ENCODE measurements at places on chromosomes 3 and 15.

- no peak for DNase-seq
Measured at GRCh38 chr3:44055951-44056350, 185.7 kb upstream of the TOPAZ1 start.

DNA sequence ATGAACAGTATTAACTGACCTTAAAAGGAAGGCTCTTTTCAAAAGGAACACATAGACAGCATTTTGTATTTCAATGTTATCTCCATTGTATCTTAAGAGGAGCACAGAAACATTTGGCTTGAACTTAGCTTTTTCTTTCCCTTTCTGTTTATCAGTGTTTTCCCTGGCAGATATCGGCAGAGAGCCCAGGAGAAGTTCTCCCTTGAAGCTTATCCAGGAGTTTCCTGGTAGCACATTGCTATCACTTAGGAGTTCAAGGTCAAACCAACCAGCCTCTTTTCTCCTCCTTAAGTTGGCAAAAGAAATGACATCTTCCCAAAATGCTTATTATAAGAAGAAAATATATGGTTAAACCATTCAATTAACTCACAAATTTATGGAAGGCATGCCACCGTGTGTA, 344.6 kb upstream of the UBE2E2 start:
- no peak for DNase-seq

DNA sequence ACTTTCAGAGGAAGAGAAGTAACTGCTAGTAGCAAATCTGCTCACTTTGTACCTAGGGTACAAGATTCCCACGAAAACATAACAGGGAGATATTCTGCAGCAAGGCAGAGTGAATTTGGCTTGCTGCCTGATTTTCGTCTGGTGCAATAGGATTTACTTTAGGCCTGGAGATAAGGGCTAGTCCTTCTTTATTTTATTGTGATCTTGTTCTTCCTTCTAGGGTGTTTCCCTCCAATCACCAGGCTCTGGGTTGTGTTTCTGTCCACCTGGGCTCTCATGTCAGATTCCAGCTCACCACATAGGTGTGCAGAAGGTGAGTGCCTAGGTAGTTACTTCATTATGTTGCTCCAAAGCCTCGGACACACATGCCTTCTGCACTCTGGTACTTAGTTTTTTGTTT, 211.8 kb upstream of the RGMA start:
- no peak for DNase-seq

- no peak for DNase-seq
Measured at GRCh38 chr3:72797773-72798543, 50.3 kb downstream of the SHQ1 start.

- DNase-seq = no peak
Measured at GRCh38 chr3:43499256-43499655, 122.6 kb downstream of the ANO10 start.

- no peak for DNase-seq
Measured at GRCh38 chr3:79125313-79125984, 642.3 kb downstream of the ROBO1 start.

- no peak for DNase-seq
Measured at GRCh38 chr15:100995471-100996430, 76.6 kb downstream of the LRRK1 start.

GRCh38 chr3:71372241-71372768, 211.2 kb downstream of the FOXP1 start:
- DNase-seq = no peak

DNA sequence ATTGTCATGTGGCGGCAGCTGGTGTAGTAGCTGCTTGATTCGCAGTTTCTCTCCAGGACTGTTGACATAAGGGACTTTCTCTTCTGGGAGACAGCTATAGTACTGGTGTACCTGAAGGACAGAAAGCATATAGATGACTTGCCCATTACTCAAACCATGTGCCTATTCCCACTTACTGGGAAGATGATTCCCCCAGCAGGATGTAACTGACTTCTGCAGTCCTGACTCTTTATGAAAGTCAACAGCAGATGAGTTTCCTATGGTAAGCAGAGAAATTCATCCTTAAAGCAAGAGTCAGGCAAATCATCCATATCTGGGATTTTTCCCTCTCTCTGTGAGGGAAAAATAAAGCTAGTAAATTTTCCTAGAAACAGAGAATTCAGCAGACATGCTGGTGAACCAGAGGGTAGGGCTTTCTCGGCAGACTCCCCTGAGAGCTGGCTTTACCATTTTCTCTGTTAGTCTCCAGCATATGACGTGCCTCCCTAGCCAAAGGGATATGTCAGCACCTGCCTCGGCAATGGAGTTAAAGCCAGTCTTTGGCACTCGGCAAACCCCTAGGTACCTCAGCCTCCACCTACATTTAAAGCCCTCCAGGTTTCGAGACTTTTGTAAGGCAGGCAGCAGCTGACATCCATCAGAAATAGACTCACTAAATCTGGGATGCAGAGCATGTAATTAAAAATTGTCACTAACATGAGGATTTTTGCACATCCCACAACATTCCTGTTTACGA, 62.1 kb downstream of the PRICKLE2 start:
- DNase-seq = no peak

DNA sequence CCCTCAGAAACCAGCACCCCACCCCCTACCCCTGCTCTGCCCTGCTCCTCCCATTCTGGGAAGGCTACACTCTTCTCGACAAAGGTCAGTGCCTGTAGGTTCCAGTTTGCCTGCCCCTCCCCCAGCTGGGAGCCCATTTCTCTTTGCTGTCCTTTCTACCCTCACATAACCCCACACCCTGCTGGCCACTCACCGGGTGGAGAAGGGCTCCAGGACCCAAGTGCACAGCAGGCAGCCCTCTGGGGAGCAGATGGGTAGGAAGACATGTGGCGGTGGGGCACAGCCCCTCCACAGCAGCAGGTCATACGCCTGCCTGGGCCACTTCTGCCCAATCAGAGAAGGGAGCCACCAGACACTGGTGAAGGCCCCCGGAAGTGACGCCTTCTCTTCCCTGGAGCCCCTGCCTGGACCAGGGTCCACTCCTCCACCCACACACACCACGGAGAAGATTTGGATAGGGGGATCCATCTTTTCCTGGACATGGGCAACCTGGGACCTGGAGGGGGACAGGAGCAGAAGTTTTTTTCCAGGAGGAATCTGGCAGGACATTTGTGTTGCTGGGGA, at the start of gene THPO:
Gene THPO (minus strand): TSS at position 326 of the 564 bp plus-strand sequence. CDS start 1,948 bp downstream, outside the sequence.
- no peak for DNase-seq

DNA sequence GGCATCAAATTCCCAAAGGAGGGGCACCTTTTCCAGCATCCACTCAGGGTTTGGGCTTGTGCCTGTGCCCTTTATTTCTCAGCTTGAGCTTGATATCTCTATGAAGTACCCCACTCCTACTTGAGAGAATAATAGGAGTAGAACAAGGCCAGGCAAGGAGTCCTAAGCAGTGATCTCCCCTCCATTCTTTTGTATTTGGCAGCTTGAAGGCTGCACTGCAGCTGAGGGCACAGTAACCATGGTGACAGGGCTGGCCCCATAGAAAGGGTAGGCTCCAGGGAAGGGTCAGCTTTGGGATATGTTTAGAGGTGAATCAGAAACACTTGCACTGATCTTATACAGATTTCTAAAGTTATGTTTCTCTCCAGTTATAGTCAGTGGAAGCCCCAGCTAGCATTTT, 145.4 kb upstream of the SLC24A5 start:
- no peak for DNase-seq

DNA sequence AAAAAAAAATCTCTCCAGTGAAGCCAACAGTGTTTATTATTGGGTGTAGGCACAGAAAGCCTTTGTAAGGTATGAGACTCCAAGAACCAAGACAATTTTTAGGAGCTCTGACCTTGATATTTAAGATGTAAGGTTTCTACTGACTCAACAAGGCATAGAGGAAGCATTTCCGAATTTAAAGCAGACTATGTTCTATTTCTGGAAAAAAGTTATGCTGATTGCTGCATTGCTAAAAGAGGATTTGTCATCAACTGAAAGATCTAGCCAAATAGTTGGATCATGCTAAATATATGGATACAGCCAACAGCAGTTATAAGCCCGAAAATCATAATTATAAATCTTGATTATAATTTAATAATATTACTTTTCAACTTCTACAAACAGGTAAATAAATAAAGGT, 53.3 kb upstream of the MELTF start:
- DNase-seq = no peak

GRCh38 chr15:90097475-90097874, 4.8 kb downstream of the IDH2 start:
- peak; percentile 51 for DNase-seq

- no peak for DNase-seq
Measured at GRCh38 chr3:15728766-15729165, 69.0 kb downstream of the ANKRD28 start.

DNA sequence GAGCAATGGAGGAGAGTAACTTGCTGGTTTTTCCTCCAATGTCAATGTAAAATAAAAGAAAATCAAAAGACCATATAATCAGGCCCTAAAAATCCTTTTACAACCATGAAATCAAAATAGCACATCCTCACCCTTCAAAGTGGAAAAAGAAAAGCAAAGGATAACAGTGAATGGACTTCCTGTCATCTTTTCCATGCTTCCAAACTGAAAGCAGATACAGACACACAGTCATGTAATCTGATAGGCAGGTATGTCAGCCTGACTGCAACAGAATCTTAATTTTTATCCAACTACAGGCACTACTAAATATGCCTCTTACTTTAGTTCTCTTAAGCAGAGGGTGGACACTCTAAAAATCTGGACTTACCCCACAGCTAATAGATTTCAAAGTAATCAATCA, 27.8 kb upstream of the IGDCC4 start:
- DNase-seq = no peak

DNA sequence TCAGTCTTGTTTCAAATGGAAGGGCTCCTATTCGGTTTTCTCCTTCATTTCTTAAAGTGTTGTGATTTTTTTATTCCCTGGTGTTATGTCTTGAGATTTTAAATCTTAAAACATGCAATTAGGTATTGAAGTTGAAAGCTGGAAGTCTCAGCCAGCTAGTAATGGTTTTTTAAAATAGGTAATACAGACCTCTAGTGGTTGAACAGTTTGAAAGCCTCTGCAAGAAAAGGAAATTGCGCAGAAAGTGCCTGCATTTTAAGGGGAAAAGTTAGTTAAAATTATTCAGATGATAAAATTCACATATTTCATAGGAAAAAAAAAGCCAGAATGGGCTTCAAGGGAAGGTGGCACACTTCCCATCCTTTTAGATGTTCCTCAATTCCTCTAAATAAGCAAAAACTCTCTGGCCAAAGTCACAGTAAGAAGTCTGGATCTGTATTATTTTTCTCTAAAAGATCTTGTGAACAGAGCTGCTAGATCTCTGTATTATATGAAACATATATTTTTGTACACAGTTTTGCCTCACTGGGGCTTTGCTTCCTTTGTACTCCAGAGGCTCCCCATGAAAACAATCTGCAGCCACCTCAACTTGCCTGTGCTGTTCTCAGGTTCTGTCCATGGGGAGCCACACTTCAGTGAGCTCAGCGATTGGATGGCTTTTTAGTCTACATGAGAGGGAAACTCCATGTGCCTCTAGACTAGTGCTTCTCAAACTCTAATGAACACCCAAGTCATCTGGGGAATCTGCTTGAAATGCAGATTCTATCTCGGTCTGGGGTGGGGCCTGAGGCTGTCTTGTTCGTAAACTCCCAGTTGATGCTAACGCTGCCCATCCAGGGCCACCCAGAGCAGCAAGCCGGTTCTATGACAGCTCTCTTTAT, 21.5 kb downstream of the AGTR1 start:
- no peak for DNase-seq

DNA sequence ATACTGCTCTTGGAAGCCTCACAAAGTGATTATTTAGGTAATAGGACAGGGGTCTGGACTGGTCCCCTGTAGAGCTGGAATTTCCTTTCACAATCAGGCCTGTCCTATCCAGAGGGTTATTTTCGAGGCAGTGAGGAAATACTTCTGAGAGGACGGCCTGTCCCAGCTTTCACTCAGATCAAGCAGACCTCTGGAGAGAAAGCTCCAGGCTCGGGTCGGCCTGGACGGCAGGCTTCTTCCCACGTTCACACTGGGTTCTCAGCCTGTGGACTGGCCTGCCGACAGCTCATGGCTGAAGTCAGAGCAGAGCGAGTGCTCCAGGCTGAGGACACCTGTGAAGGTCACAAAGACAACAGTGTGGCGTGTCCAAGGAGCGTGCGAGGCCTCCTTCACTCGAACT, 405.3 kb downstream of the VPS13C start:
- DNase-seq = no peak

GRCh38 chr3:72614394-72615074, 233.7 kb downstream of the SHQ1 start:
- DNase-seq = no peak
